ENCODE measurements at places on chromosomes 12 and 14. TPM values are rescaled to one million over a fixed set of nuclear protein-coding genes. Genes with fewer than 3 reads are reported as not detected.

The MIP gene
- 0.50 TPM for total RNA-seq

DNA sequence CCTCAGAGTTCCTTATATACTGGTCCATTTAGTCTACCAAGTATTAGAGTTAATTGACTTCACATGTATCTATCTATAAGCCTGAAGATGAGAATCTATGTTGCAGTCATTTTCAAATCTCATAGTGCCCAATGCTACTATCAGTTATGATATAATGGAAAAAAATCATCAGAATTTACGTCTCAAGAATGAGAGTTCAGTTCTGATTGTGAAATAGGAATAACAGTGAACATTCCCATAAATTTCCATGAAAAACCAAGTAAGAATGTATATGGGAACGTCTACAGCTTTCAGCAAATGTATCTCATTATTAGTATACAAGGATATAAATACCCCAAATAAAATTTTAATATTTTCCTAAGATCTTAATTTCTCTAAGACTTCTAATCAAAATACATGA lies 77.2 kb downstream of the PPP1R12A start:
- no peak for DNase-seq

GRCh38 chr12:1083889-1084262 lies 92.9 kb downstream of the ERC1 start:
- no peak for DNase-seq

The SERPINA9 gene
- total RNA-seq, result not detected

The BAZ2A gene
- total RNA-seq, result 54.1 TPM

The DNM1L gene
- 69.1 TPM for total RNA-seq

DNA sequence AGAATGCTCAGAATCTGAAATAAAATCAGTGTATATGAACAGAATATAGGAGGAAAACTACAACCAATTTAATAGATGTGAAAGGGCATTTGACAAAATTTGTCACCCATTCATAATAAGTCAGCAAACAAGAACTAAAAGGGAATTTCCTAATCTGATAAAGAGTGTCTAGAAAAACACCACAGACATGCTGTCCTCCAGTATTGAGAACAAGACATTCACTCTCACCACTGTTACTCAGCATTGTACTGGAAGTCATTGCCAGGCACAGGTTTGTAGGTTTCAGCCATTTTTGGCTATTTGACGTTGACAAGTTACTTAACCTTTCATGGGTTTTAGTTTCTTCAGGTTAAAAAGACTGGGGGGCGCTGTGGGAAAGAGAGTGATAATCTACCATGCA lies 13.2 kb downstream of the EIF2S1 start:
- DNase-seq, result no peak

- no peak for DNase-seq
Observed at GRCh38 chr14:92360651-92361370, 37.8 kb downstream of the SLC24A4 start.

DNA sequence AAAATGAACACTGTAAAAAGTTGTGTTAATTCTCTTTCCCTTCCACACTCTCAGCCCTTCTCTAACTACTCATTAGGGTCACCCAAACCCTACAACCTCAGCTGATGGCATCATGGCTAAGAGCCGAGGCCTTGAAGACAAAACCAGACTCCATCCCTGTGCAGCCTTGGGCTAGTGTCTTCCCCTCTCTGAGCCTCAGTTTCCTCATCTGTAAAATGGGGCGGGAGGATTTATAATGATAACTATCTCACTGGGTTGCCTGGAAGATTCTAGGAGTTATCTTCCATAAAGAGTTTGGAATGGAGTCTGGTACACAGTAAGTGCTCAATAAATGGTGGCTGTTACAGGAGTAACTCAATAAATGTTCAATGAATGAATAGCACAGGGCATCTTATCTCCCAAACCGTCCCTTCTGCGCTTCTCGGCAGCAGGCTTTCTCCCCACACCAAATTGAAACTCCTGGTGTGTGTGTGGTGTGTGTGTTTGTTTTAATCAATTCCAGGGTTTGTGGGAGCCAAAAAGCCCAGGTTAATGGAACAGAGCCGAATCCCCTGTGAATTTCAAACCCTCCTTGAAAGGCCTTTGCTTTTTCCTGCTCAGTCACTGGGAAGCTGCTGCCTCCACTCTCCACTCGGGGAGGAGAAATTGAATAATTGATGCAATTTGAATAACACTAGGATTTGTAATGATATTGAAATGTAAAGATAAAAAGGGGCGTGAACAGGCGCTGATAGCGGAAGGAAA lies 61.2 kb upstream of the FAM222A start:
- no peak for DNase-seq

All from left cardiac atrium (tissue), 4 donors.